ENCODE measurements at places on chromosomes 12 and 14. TPM values are rescaled to one million over a fixed set of nuclear protein-coding genes. Genes with fewer than 3 reads are reported as not detected.

GRCh38 chr14:92922883-92923743 lies at the start of gene CHGA:
Gene CHGA (plus strand): TSS chr14:92923150. CDS start chr14:92923360, 210 bp downstream.
- H3K36me3 ChIP-seq: no peaks in the 10 kb centered on the region
- no peak for DNase-seq
- no peak within 1 kb of the TSS for H3K4me3 ChIP-seq
- H3K27me3 ChIP-seq: peaks cover 40% of the 10 kb centered on the region
- H3K27ac ChIP-seq: no peak within 1 kb of the TSS

DNA sequence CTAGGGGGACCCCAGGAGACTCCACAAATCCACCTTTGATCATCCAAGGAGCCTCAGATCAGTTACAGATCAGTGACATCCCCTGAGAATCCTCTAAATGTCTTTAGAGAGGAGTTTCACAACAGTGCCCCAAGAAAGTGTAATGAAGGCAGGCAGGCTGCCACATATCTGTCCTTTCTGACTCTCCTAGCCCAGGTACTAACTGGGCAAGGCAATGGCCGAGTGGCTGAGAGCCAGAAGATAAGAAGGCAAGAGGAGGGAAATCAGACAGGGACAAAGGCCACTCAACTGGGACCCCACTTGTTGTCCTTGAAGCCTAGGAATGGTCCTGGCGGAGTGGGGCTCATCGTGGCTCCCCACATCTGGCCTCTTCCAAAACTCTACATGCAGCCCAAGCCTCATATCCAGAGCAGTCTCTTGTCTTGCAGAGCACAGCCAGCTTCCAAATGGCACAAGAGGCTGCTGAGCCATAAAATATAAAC lies 11.6 kb downstream of the ACTN1 start:
- H3K27ac ChIP-seq: peak overlapping the region; percentile 99
- H3K4me1 ChIP-seq: peaks cover 87% of the 10 kb centered on the region
- no peak overlapping the region for H3K4me3 ChIP-seq
- no peak for DNase-seq

GRCh38 chr12:9260931-9261330 lies 52.7 kb upstream of the PZP start:
- H3K36me3 ChIP-seq: no peaks in the 10 kb centered on the region
- H3K4me1 ChIP-seq: no peaks in the 10 kb centered on the region
- DNase-seq: no peak
- no peaks in the 10 kb centered on the region for H3K27me3 ChIP-seq
- no peak overlapping the region for H3K27ac ChIP-seq

DNA sequence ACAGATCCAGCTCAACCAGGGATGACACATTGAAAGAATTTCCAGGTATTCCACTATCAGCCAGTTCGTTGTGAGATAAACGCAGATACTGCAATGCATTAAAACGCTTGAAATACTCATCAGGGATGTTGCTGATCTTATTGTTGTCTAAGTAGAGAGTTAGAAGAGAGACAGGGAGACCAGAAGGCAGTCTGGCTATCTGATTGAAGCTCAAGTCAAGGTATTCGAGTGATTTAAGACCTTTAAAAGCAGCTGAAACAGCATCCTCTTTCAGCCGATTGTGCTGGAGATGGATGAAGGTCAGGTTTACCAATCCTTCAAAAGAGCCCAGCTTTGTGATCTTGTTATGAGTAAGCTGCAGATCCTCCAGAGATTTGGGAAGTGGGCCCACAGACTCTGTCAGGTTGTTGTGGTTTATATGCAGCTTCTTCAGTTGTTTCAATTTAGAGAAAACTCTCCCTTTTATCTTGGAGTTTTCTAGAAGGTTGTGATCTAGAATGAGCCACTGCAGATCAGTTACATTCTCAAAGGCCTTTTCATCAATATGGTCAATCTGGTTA lies 3.0 kb downstream of the LUM start:
- no peak for DNase-seq
- peak overlapping the region; percentile 83 for H3K27ac ChIP-seq
- no peaks in the 10 kb centered on the region for H3K36me3 ChIP-seq
- H3K4me3 ChIP-seq: no peak overlapping the region

- no peak overlapping the region for H3K4me3 ChIP-seq
- no peak for DNase-seq
- H3K36me3 ChIP-seq: no peaks in the 10 kb centered on the region
- H3K4me1 ChIP-seq: no peaks in the 10 kb centered on the region
These were observed 1.9 kb upstream of the PIWIL1 start for GRCh38 chr12:130335517-130336392.

- no peaks in the 10 kb centered on the region for H3K36me3 ChIP-seq
- H3K4me1 ChIP-seq: no peaks in the 10 kb centered on the region
These were observed 83.0 kb upstream of the CCDC196 start for GRCh38 chr14:66403183-66403582.

- no peaks in the 10 kb centered on the region for H3K36me3 ChIP-seq
- no peak for DNase-seq
- no peak overlapping the region for H3K27ac ChIP-seq
- H3K4me1 ChIP-seq: no peaks in the 10 kb centered on the region
- H3K4me3 ChIP-seq: no peak overlapping the region
- no peaks in the 10 kb centered on the region for H3K27me3 ChIP-seq
These were observed 3.9 kb upstream of the PRB3 start for GRCh38 chr12:11273449-11273848.

DNA sequence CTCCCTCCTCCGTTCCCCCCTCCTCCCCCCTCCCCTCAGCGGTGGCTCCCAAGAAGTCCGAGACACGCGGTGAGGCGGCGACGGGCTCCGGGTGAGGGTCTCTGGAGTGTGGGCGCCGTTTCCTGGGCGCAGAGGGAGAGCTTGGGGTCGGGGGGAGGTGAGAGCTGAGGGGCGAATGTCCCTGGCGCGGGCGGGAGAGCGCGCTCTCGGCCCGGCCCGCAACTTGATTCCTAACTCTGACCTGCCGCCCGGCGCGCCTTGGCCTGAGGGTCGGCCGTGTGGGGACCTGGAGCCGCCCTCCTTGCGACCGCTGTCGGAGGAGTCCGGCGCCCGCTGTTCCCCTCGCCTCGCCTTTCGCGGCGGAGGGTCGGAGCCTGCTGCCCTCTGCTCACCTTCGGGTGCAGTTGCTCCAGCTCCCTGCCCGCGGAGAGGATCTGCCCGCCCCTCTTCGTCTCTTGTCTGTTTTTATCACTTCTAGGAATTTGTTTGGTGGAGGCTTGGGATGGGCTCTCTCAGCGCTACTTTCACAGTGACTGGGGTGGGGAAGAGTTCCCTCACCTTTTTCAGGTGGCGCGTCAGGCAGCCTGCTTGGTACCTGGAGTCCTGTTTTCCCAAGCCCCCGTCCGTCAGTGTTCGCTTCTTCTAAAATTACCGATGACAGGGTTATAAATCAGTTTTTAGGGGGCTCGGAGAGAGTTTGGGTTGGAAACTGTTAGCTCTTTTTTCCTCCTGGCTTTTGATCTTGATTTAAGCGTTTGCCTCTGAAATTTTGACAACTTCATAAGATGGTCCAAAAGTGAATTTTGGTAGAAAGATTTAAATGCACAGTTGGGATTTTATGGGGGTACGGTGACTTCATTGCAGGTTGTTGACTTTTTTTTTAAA lies 495 bp downstream of the ADIPOR2 start:
- H3K27ac ChIP-seq: peak overlapping the region; percentile 93
- DNase-seq: no peak
- no peaks in the 10 kb centered on the region for H3K36me3 ChIP-seq

DNA sequence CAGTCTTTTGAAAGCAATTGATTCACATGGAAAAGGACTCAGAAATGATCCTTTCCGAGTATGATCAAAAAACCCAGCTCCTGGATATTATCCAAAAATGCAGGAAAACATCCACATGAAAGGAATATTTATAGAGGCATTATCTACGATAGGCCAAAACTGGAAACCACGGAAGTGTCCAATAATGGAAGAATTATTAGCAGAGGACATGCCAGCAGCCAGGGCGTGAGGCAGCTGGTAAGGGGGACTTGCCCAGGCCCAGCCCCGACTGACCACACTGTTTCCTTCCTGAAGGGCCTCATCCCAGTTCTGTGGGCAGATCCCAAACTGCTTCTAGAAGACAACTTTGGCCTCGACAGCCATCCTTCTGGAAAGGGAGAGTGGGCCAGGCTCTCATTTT lies 20.5 kb downstream of the ACTN1 start:
- H3K4me1 ChIP-seq: peaks cover 20% of the 10 kb centered on the region
- no peak overlapping the region for H3K4me3 ChIP-seq
- no peak for DNase-seq
- H3K36me3 ChIP-seq: no peaks in the 10 kb centered on the region
- H3K27me3 ChIP-seq: no peaks in the 10 kb centered on the region

DNA sequence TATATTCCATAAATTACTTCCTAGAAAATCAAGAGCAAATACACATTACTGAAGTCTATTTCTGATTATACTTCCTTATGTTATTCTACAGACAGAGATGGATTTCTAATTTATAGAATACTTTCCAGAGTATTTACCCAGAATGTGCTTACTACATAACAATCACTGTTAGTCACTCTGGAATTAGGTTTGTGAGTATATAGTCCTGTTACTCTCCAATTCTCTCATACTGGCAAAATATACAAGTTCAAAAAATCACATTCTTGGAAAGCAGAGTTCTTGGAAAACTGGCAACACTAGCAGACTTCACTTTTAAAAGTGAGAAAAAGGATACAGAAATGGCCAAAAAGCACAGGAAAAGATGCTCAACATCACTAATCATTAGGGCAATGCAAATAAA lies 7.3 kb downstream of the PPP2R5E start:
- H3K4me1 ChIP-seq: no peaks in the 10 kb centered on the region

DNA sequence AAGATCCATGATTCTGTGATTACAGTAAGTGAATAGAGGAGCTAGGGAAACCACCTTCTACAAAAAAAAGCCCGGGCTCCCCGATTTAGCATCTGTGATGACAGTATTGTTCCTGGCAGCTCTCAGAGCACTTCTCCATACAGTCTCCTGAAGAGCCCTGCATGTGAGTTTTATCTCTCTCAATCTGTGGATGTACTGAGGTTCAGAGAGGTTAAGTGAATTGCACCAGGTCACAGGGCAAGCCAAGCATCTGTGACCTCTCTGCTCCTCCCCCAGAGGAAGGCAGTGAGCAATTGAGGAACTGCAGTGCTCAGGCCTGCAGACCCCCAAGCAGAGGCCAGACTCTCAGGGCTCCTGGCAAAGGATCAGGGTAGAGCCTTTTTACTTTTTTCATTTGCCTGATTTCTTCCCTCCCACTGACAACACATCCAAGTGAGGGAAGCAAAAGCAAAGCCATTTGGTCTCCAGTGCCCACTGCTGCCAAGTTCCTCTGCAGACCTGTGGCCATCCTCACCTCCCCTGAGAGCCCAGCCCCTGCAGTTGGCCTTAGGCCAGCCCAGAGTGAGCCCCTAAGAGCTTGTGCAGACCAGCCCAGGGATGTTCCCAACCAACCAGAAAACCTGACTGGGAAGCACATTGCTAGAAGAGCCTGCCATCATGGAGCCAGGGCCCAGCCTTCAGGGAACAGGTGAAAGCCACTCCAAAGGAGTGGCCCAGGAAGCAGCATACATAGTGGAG lies 47.6 kb upstream of the PNMA1 start:
- no peaks in the 10 kb centered on the region for H3K27me3 ChIP-seq
- peaks cover 64% of the 10 kb centered on the region for H3K4me1 ChIP-seq
- DNase-seq: no peak
- H3K36me3 ChIP-seq: no peaks in the 10 kb centered on the region
- peak overlapping the region; percentile 96 for H3K27ac ChIP-seq

- no peak overlapping the region for H3K4me3 ChIP-seq
- no peak overlapping the region for H3K27ac ChIP-seq
- no peaks in the 10 kb centered on the region for H3K27me3 ChIP-seq
- no peak for DNase-seq
- H3K4me1 ChIP-seq: no peaks in the 10 kb centered on the region
These were observed 8.6 kb downstream of the NAB2 start for GRCh38 chr12:57097554-57097835.

GRCh38 chr12:50006754-50007442 lies 18.4 kb downstream of the RACGAP1 start:
- H3K27ac ChIP-seq: no peak overlapping the region
- no peaks in the 10 kb centered on the region for H3K36me3 ChIP-seq
- no peaks in the 10 kb centered on the region for H3K4me1 ChIP-seq
- DNase-seq: no peak

GRCh38 chr12:105455261-105455660 lies 124.8 kb downstream of the C12orf75 start:
- no peak overlapping the region for H3K4me3 ChIP-seq
- DNase-seq: no peak
- H3K27ac ChIP-seq: no peak overlapping the region
- H3K36me3 ChIP-seq: no peaks in the 10 kb centered on the region

DNA sequence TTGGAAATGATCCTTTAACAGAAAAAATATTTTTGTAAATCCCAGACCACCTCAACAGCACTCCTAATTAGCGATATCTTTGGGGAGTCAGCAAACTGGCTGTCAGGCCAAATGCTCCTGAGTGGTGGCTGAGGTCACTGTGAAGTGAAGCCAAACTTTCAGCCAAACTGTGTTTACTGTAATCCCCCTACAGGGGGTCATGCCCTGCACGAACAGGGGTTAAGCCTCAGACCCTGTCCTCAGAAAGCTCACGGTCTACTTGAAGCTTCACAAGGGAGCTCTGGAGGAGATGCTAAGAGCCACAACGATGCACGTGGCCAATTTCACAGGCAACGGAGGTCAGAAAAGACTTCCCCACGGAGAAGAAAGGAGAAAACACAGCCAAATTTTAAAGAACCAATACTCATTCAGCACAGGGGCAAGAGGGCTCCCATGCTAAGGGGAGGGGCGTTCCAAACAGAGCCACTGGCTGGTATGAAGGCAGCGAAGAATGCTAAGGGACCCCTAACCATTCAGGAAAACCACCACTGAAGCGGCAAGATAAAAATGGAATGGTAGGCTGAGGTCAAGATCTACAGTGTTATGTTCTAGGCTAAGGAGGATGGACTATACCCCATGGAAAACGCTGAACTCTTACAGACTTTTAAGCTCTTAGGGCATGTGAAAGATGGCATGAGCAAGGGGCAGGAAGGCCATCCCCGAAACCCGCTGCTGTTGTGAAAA lies 105.4 kb downstream of the ITPR2 start:
- no peak for DNase-seq
- no peak overlapping the region for H3K4me3 ChIP-seq
- H3K27ac ChIP-seq: no peak overlapping the region
- no peaks in the 10 kb centered on the region for H3K27me3 ChIP-seq
- no peaks in the 10 kb centered on the region for H3K4me1 ChIP-seq

The ERP27 gene
- 7.8 TPM for total RNA-seq

The HAL gene
- total RNA-seq: 0.98 TPM

The IGF1 gene
- 101 TPM for total RNA-seq

The DYNLL1 gene
- total RNA-seq: 155 TPM

The CCDC177 gene
- total RNA-seq: 0.33 TPM

The GPR65 gene
- total RNA-seq: 1.0 TPM

The TCTN1 gene
- 43.0 TPM for total RNA-seq

The RPGRIP1 gene
- total RNA-seq: 10.4 TPM

The RTL1 gene
- total RNA-seq: not detected
